ENCODE measurements at places on chromosomes 13 and 19.

- DNase-seq = no peak
Observed at GRCh38 chr19:16033136-16033530, 43.2 kb upstream of the TPM4 start.

GRCh38 chr13:27353708-27354107, 70.7 kb upstream of the GTF3A start:
- no peak for DNase-seq

DNA sequence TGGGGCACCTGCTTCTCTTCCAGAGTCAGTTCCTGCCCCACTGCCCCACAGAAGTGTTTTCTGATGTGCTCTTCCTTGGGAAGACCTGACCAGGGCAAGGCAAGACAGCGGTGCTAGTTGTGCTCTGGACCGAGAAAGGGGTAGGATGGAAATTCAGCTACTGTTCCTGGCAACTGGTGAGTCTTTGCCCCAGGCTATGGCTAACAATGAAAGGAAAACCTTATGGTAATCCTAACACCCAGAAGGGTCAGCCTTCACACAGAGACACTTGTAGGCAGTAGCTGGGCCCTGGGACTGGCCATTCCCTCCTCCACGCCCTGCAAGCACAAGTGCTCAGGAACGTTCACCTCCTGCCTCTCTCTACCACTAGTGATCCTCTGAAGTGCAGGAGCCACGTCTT, 9.6 kb upstream of the CYSLTR2 start:
- no peak for DNase-seq

DNA sequence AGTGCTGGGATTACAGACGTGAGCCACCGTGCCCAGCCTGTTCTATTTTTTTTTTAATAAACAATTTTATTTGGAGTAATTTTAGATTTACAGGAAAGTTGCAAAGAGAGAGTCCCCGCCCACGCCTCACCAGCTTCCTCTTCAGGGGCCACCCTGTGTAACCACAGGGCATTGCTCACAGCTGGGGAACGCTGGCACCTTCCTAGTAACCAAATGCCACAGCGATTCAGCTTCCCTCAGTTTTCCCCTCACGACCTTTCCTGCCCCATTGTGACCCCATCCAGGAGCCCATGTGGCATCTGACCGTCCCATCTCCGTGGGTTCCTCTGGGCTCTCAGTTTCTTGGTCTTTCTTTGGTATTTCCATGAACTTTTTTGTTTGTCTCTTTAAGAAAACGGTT, 83.9 kb downstream of the GNG7 start:
- no peak for DNase-seq

- no peak for DNase-seq
Observed at GRCh38 chr19:44735011-44735410, 13.5 kb upstream of the BCL3 start.

GRCh38 chr13:95426631-95427030, 125.4 kb upstream of the ABCC4 start:
- no peak for DNase-seq
